T-helper 2 cell (primary cell): ENCODE measurements at places on chromosomes 5 and 9.
A peak's percentile ranks its signal among the peaks of the same experiment; 100 is the strongest.

DNA sequence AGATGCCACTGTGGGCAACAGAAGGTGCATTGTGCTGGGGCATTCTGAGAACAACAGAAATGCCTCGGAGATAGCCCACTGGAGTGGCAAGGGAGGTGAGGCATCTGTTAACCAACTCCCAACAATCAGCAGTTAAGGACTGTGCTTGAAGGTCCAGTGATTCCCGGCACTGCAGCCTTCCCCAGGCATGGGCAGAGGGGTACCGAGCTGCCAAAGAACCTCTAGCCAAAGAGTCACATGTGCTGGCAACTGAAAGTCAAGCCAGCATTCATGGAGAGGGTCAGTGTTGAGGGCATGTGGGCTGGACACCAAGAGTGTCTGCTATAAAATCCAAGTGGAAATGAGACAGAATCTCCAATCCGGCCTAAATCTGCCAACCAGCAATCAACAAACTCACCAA lies 149.6 kb downstream of the ASTN2 start:
- no peak for DNase-seq

GRCh38 chr9:136625101-136626065 lies 37.3 kb upstream of the EGFL7 start:
- no peak for DNase-seq

DNA sequence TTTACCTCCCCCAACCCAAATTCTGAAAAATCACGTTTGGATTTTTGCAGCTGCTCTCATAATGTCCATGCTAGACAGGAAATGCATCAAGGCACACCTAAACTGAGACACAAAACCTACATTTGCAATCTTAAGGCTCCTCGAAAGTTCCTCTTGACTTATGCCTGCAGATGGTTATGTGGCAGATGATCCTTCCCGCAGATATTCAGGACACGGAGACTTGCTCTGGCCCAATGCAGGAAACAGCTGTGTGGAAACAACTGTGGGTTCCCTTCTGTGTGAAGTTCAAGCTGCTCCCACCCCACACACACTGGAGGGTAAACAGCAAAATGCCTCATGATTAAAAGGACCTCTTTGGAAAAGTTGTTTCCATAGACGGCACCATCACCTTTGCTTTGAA lies 253.8 kb downstream of the EBF1 start:
- DNase-seq, result no peak

DNA sequence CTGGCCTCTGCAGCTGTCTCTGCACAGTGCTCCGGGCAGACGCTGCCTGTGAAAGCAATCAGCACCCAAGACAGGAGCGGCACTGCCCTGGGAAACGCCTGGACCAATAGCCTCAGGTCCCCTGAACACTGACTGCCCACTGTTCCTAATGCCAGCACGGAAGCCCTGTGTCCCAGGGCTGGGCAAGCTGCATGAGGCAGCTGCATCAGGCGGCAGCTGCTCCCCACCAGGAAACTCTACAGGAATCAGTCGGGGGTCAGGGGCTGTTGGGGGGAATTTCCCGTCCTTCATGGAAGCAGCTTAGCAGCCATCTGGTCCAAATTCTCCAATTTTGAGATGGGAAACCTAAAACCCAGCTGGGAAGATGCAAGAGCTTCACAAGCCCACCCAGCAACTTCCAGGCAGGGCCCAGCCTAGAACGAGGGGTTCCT lies 118.6 kb downstream of the VAV2 start:
- DNase-seq, result no peak

DNA sequence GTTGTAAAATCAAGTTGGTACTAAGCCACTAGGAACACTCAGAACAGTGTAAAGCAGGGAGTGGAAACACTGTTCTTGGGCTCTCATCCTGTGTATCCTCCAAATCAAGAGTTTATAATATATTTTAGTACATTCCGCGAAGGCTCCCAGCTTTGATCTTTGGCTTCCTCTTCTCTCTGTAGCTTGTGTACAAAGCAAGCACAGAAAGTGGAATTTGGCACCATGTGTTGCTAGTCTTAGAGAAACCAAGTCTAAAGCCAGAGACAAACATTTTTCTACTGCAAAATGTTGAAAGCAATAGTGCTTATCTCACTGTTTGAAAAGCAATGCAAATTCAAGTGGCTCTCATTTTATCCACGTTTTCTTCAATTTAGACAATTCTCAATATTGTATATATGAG lies 1893.3 kb upstream of the WWC1 start:
- no peak for DNase-seq

- DNase-seq, result no peak
These were observed 22.4 kb downstream of the BOD1 start for GRCh38 chr5:173594061-173594460.

DNA sequence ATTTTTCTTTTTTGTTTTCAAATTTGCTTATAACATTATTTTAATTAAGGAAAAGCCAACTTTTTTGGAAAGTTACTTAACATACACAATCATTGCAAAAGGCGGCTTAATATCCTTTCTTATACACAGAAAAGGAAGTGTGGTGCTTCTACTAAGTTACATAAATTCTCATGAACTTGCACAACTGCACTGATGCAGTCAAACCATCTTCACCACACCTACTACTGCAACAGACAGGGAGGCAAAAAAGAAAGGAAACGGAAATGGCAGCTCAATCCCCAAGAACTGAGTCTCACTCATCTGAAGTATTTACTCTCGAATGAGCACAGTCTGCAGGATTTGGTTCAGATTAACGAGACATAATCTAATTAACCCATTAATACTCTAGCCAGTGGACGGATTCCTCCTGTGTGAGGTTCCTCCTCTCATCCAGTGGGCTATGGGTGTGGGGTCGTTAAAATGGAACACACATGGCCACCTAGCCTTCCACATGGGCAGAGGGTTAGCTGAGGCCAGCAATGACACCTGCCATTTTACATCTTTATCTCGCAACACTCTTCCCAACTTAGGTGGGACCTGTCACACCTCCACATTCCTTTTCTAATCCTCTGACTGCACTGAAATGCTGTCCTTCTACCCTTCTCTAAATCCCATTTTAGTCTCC lies 30.0 kb downstream of the GOLM1 start:
- DNase-seq, result peak; percentile 20

- DNase-seq, result no peak
These were observed 57.5 kb downstream of the HOMER1 start for GRCh38 chr5:79456400-79456799.

DNA sequence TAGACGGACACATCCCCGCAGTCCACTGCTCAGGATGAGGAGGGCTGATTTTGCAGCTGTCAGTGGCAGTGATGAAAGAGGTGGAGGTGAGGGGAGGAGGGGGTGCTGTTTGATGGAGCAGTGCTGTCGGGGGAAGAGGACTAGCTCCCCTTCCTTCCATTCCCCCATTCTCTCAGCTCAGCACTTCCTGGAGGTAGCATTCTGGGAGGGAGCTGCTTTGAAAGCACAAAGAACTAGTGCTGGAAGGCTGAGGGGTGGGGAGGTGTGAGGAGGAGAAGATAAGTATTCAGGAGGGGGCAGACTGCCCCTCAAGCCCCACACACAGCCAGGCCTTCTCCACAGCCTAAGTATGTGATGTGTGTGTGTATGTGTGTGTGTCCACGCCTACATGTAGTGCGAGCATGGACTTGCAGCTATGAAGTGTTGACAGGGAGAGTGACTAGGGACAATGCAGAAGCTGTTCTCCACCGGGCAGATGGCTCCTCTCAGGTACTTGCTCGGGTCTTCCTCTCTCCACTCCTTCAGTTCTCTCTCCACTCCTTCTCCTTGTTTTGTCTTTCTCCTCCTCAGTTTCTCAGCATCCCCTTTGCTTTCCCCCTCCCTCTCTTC lies 65.5 kb upstream of the HSPA9 start:
- DNase-seq, result no peak

- DNase-seq, result no peak
These were observed 90.8 kb downstream of the TLE4 start for GRCh38 chr9:79662537-79662956.

DNA sequence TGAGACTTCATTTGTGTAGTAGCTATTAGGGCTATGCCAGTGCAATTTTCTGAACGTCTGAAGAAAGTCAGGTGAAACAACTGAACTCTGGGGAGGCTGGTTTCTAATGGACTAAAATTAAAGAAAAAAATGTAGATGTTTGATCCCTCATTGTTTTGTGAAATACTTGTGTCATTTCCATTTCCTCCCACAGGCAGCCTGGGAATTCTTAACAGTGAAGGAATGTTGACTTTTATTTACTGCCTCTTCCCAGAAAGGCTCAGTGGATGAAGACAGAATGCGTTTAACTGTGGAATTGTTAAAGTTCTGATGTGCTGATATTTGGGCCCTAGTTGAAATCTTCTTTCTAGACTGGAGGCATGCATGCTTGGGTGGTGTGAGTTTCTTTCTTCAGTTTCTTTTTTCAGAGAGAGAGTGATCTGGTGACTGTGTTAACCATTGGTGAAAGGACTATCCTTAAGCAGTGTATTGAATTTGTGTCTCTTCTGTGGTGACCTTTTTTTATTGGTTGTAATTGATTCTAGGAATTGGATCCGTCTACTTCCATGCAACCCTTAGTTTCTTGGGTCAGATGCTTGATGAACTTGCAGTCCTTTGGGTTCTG lies 15.5 kb downstream of the ACER2 start:
- DNase-seq, result no peak

- DNase-seq, result no peak
These were observed 101.2 kb downstream of the ZCCHC7 start for GRCh38 chr9:37221489-37222106.

GRCh38 chr5:1161833-1162229 lies 39.6 kb upstream of the SLC6A19 start:
- no peak for DNase-seq

GRCh38 chr9:110952540-110952859 lies 85.8 kb downstream of the LPAR1 start:
- DNase-seq, result no peak
